Natural killer cell (primary cell): ENCODE measurements at places on chromosomes 4 and X.

DNA sequence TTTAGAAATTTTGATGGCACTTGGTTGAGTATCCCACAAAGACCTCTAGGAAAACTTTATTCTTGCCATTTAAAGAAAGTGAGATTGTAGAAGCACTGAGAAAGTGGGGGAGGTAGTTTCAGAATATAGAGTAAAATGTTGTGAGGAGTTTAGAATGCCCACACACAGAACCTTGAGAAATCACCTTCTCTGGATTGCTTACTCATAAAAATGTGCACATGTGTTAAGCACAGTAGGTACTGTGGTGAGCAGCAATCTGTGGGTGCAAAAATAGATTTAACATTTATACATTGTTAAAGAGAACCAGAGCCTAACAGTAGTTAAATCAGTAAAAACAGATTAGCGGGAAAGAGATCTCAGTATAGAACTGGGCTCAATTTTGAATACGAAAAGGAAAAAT, 201.2 kb upstream of the NWD2 start:
- no peak for DNase-seq

DNA sequence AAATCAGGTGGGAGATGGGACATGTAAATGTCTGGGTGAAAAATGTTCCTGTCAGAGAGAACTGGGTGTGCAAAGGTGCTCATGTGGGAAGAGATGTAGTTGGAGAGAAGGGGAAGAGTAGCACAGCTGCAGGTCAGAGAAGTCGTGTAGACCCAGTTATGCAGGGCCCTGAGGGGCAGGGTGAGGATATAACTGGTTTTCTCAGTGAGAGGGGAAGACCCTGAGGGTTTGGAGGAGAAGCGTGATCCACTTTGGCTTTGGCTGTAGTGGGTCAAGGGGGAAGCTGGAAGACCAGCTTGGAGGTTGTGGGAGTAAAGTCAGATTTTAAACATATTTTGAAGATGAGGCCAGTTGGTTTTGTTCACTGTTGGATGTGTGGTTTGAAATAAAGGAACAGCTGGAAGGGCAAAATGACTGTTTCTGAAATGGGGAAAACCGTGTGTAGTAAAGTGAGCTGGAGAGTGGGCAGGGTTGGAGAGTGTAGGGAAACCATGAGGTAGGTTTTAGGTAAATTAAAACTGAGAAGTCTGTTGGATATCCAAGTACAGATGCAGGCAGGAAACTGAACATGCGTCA, 44.2 kb downstream of the NAP1L5 start:
- DNase-seq: no peak

DNA sequence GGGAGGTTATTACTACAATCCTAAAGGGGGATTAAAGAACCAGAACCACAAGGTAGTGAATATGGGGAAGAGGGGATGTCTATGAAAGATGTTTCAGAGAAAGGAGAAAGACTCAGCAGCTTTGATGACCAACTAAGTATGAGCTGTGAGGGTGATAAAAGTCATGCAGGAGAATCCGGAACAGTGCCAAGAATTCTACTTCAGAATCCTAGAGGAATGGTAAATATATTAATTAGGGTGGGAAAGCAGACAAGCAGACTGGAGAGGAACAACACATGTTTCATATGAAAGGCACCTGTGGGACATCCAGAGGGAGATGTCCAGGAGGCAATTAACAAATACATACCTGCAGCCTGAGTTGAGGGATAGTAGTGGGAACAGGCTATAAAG, 642.2 kb upstream of the DIPK2B start:
- no peak for DNase-seq

DNA sequence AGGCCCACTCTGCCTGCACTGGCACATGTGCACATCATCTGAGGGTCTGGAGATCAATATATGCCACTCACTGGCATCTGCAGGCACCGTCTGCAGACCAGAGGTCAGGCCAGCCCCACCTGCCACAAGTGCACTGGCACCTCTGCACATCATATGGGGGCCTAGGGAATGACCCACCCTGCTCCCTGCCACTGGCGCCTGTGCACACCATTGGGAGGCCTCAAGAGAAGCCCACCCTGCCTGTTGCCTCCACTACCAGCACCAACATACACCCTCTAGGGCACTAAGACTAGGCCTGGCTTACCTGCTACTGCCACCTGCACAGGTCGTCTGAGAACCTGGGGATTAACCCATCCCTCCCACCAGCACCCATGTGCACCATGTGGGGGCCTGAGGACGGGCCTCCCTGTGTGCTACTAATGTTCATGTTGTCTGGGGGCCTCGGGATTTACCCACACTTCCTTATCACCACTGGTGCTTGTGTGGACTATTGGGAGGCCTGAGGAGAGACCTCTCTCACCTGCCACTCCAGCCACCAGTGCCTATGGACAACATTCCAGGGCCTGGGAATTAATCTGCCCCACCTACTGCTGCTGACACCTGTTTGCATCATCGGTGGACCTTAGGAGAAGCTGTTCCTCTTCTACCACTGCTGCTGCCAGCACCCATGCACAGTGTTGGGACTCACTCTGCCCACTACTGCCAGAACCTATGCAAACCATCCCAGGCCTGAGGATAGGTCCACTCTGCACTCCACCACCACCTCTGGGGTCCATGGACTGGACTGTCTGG, 113.7 kb downstream of the REELD1 start:
- no peak for DNase-seq

- DNase-seq: no peak
Measured at GRCh38 chr4:123812066-123812390, 415.4 kb downstream of the SPRY1 start.

DNA sequence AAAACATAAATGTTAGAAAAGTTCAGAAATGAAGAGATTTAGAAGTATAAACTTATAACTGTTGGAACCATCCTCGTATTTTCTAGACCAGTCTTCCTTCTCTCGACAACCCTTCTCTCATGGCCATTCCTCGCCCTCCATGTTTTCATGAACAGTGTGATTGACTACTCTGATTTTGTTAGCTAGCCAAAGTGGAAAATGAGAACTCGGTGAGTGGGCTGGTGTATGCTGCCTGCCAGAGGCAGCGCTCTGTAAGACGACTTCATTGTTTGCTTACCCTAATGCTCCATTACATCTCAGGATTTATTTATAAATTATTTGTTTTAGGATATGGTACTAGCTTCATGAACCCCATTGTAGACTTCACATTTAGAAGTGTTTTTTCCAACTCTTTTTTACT, 153.0 kb downstream of the CBR4 start:
- DNase-seq: no peak

DNA sequence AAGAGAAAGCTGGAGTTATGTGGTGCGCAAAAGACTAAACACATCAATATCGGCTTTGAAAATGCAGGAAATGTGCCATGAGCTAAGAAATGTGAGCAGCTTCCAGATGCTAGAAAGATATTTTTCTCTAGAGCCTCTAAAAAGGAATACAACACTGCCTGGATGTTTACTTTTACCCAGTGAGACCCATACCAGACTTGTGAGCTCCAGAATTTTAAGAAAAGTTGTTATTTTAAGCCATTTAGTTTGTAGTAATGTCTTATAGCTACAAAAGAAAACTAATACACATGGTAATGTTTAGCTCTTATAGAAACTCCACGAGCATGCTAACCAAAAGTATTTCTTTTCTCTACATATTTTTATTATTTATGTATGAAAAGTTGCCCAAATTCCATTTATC, 1389.4 kb downstream of the C4orf33 start:
- DNase-seq: no peak

DNA sequence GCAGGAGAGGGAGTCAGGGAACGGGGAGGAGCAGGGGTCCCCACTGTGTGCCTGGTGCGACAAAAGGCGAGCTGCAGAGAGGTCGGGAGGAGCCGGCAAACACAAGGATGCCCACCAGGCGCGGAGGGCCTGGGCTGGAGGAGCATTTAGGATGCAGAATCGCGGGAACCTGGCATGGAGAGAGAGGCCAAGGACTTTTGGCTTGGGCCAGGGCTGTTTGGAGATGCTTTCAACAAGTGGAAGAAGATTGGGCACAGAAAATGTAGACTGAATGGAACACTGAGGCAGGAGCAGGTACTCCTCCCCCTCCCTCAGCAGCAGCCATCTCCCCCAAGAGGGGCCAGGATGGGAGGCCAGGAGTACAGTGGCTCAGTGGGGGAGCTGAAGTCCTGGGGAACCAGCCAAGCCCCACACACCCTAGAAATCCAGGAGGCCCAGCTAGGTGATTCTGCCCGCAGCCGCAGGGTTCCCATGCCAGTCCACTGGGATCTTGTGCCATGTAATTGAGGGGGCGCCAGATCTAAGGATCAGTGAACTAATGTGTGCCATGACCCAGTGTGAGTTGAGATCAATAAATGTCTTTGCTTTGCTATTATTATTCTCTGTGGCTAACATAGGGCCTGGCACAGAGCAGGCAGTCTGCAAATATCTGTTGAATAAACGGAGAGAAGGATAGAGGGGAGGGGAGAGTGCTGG, 1.1 kb upstream of the ABLIM2 start:
- no peak for DNase-seq

DNA sequence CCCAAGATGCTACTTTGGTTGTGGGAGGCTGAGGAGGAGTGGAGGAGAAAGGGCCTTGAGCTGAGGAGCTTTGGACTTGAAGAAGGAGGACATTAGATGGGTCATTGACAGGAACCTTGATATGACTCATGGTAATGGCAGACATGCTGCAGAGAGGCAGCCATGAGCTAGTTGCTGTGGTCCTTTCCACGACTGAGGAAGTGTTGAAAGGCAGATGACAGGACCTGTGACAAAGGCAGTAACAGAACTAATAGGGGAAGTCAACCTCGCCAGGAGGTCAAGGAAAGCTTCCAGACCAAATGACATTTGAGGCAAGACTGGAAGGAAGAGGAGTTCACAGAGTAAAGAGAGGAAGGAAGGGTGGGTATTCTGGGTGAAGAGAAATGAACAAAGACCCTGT, 7.6 kb upstream of the XPNPEP2 start:
- DNase-seq: no peak

DNA sequence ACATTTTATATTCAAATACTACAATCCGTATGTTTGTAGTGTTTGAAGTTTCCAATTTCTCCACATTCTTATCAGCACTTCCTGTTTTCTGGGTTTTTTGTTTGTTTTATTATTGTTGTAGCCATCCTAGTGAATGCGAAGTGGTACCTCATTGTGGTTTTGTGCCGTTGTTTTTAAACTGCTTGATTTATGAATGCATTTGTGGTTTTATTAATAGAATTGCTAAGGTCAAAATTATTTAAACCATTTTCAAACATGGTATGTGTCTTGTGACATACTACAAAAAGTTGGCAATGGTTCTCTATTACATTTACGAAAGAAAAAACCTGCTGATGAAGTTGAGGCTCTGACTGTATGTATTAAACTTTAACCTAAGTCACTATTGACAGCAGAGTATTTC, 780.0 kb upstream of the MAGEB2 start:
- no peak for DNase-seq

DNA sequence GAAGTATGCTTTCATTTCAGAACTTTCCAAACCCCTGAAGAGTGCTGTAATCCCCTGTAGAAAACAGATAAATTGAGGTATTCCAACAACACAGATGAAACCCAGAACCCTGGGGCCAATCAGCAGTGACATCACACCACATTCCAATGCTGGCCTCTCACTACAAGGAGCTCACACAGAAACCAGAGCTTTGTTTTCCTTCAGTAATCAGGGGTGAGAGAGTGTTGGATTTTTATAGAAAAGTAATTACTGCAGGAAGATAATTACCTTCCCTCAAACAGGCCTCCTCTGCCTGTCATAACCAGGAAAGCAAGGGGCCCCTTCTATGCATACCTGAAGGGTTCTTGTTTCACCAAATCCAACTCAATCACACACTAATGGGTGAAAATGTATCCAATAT, 246.2 kb downstream of the SCFD2 start:
- no peak for DNase-seq

GRCh38 chr4:7138223-7139166, 53.8 kb upstream of the SORCS2 start:
- DNase-seq: no peak

- DNase-seq: no peak
Measured at GRCh38 chrX:43728966-43729365, 72.9 kb downstream of the MAOA start.

DNA sequence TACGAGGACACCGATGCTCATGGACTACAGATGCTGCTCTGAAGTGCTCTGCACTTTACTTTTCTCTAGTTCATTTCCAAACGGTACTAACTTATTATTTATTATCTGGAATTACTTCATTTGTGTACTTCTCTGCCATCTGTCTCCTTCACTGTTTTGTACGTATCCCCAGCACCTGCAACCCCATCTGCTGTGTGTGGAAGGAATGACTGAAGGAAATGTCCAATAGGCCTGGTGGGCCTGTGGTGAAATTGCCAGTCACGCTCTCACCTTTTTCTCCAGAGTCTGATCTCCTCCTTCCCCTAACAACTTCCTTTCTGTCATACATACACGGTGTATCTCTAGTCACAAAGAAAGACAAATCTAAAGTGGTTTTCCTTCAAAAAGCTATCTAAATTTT, 12.9 kb downstream of the TMEM154 start:
- DNase-seq: no peak

GRCh38 chrX:146449243-146449642, 360.3 kb upstream of the CXorf51B start:
- no peak for DNase-seq

GRCh38 chr4:57462843-57463242, 352.7 kb upstream of the IGFBP7 start:
- DNase-seq: no peak

DNA sequence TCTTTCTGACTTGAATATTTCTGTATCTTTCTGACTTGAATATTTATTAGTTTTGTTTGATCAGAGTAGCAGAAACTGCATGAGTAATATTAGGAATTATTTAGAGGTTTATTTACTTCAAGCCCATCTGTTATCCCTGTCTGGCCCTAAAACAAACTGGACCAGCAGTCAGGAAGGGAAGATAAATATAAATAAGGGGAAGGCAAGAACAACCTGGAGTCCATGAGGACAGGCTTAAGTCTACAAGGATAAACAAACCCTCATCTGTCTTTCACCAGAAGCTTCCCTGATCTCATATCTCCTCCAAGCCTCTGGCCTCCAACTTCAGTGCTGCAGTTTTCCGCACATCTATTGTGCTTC, 524.9 kb downstream of the CENPC start:
- no peak for DNase-seq

GRCh38 chr4:3044870-3045819, 29.2 kb downstream of the HTT-AS start:
- peak; percentile 91 for DNase-seq

DNA sequence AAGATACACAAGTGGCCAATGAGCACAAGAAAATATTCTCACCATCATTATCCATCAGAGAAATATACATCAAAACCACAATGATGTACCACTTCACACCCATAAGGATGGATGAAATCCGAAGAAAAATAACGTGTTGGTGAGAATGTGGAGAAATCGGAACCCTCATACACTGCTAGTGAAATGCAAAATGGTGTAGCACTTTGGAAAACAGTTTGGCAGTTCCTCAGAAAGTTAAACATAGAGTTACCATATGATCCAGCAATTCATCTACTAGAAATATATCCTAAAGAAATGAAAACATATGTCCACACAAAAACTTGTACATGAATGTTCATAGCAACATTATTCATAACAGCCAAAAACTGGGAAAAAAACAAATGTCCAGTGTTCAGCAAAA, 18.5 kb upstream of the APBB2 start:
- DNase-seq: no peak

- no peak for DNase-seq
Measured at GRCh38 chr4:4860600-4861389, 1.3 kb downstream of the MSX1 start.

GRCh38 chr4:173517781-173518424, 12.1 kb downstream of the HAND2 start:
- DNase-seq: no peak
